Inflammatory macrophage (primary cell): ENCODE measurements at places on chromosomes 2 and 18.

DNA sequence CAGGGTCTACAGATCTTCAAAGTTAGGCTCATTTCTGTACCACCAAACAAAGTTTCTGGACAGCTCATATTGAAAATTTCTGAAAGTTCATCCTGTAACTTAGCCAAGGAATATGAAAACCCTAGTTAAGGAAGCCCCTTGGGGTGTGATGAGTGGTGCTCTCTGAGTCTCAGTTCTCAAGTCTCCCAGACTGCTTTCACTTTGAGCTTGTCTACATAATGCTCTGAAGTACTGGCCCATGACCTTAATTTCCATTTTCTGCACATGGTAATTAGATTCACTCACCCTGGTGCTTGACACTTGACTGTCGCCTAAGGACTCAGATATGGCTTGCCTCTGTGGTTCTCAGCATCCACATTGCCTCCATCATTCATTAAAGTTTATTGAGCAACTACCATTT, 51.7 kb upstream of the SATB2 start:
- no peak for DNase-seq

GRCh38 chr2:23220513-23221094, 164.4 kb upstream of the KLHL29 start:
- no peak for DNase-seq

- DNase-seq = no peak
Measured at GRCh38 chr18:52598921-52599320, 258.9 kb downstream of the DCC start.

- no peak for DNase-seq
Measured at GRCh38 chr2:40101131-40101575, 322.1 kb upstream of the THUMPD2 start.

DNA sequence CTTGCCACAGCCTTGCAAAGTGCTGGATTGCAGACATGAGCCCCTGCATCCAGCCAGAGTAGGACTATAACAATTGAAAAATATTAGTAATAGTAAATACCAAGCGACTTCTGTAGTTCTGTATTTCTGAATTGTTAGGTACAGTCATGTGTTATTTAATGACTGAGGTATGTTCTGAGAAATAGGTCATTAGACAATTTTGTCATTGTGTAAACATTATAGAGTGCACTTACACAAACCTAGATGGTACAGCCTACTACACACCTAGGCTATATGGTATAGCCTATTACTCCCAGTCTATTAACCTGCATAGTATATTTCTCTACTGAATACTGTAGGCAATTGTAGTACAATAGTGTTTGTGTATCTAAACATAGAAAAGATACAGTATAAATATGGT, 92.1 kb downstream of the GALNT1 start:
- DNase-seq = no peak

- DNase-seq = no peak
Measured at GRCh38 chr2:192128655-192129054, 66.1 kb downstream of the TMEFF2 start.

- no peak for DNase-seq
Measured at GRCh38 chr2:13616059-13616458, 899.3 kb downstream of the TRIB2 start.

GRCh38 chr2:167258712-167259111, 370.4 kb downstream of the XIRP2 start:
- no peak for DNase-seq

DNA sequence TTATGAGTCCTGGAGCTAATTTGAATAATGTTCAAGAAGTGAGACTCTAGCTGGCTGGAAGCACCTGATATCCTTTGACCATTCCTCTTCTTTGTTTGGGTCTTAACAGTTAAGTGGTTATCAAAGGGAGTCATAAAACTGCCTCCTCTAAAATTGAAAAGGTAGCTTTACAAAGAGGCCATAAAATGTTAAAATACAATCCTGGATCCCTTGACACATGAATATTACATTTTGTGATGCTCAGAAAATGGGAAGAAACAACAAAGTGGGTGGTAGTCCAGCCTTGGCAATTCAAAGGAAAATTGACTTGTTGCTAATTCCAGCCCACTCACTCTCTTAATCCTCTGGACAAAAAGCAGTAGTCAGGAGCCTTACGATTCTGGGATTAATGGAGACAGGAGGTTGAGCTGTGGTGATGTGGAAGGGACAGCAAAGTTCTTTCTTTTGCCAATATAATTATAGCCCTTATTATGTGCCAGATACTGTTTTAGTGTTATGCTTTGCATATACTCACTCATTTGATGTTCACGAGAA, 339.2 kb downstream of the PDE11A start:
- no peak for DNase-seq

DNA sequence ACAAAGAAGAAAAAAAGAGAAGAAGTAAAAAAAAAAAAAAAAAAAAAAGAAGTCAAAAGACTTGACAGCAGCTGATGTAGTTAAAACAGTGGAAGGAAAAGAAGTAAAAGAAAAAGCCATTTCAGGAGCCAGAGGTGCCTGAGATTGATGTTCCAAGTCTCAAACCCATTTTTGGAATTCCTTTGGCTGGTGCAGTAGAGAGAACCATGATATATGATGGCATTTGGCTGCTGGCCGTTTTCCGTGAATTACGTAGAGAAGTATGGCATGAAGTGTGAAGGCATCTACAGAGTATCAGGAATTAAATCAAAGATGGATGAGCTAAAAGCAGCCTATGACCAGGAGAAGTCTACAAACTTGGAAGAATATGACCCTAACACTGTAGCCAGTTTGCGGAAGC, 7.6 kb upstream of the CHST10 start:
- no peak for DNase-seq

DNA sequence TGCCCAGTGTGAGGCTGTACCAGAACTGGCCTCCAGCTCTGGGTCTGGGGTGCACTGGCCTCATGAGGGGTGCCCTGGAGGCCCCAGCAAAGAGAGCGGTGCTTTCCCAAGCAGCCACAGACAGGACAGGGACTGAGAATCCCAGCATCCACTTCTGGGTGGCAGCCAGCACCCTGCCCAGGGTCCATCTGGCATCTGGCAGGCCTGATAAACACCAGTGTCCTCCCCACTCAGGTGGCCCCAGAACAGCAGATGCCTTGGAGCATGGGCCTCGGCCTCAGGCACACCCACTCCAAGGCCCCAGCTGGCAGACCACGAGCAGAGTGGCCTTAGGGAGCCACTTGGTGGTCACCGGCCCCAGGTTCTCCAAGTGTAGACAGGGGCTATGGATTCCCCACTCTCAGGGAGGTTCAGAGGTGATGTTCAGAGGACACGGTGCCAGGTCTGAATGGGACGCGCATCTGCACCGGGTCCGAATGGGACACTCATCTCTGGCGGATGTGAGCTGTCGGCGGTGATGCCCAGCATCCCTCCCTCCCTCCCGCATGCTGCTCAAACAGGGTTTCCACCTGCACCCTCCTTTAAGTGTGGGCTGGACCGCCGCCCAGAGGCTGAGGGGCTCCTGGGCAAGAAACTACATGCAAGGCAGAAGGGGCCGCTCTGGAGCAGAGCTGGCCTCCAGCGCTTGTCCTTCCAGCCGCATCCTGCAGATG, 82.2 kb upstream of the GPC1 start:
- no peak for DNase-seq

GRCh38 chr18:55353391-55353790, 234.6 kb downstream of the TCF4 start:
- DNase-seq = no peak

GRCh38 chr2:102000012-102000411, 8.3 kb downstream of the IL1R2 start:
- no peak for DNase-seq

- DNase-seq = no peak
Measured at GRCh38 chr2:136126421-136126926, 8.5 kb upstream of the CXCR4 start.

- DNase-seq = no peak
Measured at GRCh38 chr2:221635949-221636348, 63.8 kb upstream of the EPHA4 start.

DNA sequence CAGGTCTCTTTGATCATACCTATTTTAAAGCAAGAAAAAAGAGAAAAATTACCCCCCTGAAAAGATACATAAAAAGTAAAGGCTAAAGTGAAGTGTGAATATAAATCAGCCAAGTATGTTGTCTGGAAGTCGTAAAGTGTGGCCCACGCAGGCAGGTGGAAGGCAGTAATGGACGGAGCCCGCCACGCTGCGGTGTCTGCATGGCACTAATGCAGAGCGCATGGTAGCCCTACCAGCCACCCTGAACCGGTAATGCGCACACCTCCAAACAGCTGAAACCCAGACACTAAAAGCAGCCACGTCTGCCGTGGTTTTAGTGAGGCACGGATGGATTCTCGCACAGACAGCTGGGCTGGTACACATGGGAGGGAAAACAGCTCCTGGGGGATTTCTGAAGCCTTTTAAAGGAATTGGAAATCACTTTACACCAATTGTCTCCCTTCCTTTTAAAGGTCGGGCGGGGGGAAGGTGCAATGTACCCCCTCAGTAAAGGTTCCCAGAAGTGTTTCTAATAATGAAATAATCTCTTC, 615.2 kb downstream of the CNTNAP5 start:
- no peak for DNase-seq

DNA sequence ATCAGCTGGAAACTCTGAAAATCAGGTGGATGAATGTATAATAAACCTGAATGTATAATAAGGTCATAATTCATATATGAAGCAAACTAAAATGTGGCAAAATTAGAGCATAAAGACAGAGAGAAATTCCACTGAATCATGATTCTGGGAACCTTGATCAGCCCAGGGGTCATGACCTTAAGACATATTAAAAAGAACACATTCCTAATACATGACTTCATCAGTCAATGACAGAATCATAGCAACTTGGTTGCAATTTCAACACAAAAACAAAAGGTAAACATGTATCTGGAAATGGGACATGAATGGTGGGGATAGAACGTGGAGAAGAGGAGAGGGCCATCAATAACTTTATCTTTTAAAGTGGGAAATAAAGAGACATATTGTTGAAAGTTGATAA, 17.6 kb downstream of the AFF3 start:
- no peak for DNase-seq

GRCh38 chr18:48719974-48720654, 181.3 kb downstream of the CTIF start:
- DNase-seq = no peak

DNA sequence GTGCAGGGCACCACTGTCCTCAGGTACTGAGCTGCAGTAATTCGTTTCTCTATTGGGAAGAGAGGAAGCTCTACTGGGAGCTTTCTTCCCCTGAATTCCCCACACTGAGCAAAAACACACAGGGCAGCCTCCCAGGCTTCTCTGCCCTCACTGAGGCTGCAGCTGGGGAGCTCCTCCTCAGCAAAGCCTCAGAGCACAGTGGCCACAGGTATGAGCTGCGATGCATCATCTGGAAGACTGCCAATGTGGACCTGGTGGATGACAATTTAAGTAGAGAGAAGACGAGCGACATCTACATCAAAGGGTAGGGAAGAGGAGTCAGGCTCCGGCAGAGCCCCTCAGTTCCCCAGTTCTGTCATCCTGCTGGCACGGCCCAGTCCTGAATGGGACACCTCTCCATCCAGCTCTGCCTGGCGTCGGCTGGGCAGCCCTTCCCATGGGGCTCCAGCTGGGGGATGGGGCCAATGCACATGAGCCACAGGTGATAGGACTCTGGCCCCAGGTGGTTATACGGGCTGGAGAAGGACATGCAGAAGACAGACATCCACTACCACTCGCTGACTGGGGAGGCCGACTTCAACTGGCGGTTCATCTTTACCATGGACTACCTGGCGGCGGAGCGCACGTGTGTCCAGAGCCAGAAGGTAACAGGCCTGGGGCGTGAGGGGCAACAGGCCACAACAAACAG, 37.6 kb downstream of the LMAN2L start:
- no peak for DNase-seq

- DNase-seq = no peak
Measured at GRCh38 chr2:223594831-223595230, 7.3 kb downstream of the SCG2 start.

- DNase-seq = no peak
Measured at GRCh38 chr18:47628893-47629292, 301.6 kb downstream of the SMAD2 start.

DNA sequence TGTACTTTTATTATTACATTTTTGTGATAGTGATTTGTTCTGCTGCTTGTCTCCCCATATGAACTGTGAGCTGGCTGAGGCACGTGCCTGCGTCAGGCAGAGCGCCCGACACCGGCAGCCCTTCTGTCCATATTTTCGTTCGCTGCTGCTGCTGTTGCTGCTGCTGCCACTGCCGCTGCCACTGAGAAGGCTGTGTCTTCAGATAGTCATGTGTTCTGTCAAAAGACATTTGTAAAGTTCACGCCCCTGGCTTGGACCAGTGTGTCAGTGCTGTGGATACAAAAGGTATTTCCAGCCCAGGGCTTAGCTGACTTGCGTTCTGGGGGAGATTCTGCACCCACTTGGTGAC, 47.0 kb downstream of the TWIST2 start:
- no peak for DNase-seq

- no peak for DNase-seq
Measured at GRCh38 chr2:19187323-19188020, 171.0 kb downstream of the OSR1 start.

DNA sequence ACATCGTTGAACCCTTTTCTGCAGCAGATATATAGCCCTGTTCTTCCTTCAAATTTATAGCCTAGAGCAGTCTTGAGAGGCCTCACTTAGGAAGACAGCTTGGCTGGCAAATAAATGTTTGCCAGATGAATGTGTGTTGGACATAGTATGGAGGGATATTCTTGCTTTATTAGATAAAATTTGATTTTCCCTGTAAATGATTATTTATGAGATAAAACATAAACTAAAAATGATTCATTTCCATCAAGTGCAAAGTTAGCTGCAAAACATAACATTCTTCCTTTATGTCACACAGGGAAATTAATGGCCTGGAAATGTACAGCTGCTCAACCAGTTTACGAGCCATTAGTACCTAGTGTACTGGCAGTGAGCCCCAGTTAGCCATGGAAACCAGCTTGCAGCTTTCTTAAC, 82.5 kb downstream of the LIMS1 start:
- DNase-seq = no peak

GRCh38 chr2:75287624-75288316, 88.5 kb upstream of the TACR1 start:
- DNase-seq = peak; percentile 92

GRCh38 chr2:227816507-227817294, 3.1 kb downstream of the CCL20 start:
- DNase-seq = peak; percentile 31

GRCh38 chr2:28387082-28387960, 5.3 kb upstream of the FOSL2 start:
- DNase-seq = no peak

GRCh38 chr2:164560902-164561301, 60.4 kb downstream of the GRB14 start:
- no peak for DNase-seq

GRCh38 chr2:195312662-195313061, 344.4 kb upstream of the SLC39A10 start:
- peak; percentile 17 for DNase-seq

DNA sequence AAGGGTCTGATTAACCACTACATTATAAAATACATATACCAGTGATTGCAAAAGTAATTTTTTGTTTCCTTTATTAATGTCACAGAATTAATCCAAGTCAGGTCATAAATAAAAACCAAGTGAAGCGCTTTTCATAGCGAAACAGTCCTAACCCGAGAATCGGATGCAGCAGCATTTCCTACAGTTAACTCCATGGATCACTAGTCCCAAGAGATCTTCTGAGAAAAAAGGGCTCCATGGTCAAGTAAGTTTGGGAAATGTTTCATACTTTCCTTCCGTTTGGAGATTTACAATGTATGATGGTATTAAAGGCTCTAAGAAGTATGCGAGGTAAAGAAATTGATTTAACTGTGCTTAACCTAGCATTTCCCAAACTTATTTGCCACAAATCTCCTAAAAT, 85.2 kb downstream of the NOL10 start:
- no peak for DNase-seq

- DNase-seq = no peak
Measured at GRCh38 chr2:127874378-127875269, 11.1 kb downstream of the AMMECR1L start.
